ENCODE measurements at places on chromosomes 7 and 10.

DNA sequence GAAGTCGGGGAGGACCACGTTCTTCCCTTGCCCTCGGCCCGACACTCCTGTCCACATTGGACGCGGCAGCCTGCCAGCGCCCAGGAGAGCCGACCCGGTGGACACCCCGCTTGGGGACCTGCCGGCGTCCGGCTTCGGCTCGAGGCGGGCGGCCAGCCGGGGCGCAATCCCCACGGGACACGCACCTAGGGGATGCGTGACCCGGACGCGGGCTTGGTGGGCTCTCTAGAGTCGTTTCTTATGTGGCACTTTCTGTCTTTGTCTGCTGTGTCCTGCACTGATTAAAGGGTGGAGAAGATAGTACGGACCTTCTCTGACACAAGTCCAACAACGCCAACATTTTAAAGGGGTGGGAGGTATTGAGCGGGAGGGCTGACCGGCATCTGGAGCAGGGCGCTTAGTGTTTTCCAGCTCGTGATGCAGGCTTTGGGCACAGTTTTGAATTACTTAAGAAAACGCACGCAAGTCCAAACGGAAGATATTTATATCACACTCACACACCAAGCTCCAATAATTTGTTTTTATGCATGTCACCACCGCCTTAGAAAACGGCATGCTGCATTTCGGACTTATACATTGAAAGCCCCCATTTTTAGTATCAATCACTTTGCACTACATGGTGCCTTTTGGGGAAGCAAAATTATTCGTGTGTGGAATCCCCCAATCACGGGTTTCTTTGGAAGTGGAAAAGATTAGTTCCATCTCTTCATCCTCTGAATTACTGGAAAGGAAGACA lies 3.9 kb upstream of the SPAG6 start:
- DNase-seq = no peak

- no peak for DNase-seq
Observed at GRCh38 chr10:27192284-27192683, 37.1 kb downstream of the MASTL start.

GRCh38 chr10:106565546-106565945 lies 599.0 kb downstream of the SORCS1 start:
- no peak for DNase-seq

GRCh38 chr10:95539560-95540284 lies 21.4 kb downstream of the SORBS1 start:
- DNase-seq = no peak

DNA sequence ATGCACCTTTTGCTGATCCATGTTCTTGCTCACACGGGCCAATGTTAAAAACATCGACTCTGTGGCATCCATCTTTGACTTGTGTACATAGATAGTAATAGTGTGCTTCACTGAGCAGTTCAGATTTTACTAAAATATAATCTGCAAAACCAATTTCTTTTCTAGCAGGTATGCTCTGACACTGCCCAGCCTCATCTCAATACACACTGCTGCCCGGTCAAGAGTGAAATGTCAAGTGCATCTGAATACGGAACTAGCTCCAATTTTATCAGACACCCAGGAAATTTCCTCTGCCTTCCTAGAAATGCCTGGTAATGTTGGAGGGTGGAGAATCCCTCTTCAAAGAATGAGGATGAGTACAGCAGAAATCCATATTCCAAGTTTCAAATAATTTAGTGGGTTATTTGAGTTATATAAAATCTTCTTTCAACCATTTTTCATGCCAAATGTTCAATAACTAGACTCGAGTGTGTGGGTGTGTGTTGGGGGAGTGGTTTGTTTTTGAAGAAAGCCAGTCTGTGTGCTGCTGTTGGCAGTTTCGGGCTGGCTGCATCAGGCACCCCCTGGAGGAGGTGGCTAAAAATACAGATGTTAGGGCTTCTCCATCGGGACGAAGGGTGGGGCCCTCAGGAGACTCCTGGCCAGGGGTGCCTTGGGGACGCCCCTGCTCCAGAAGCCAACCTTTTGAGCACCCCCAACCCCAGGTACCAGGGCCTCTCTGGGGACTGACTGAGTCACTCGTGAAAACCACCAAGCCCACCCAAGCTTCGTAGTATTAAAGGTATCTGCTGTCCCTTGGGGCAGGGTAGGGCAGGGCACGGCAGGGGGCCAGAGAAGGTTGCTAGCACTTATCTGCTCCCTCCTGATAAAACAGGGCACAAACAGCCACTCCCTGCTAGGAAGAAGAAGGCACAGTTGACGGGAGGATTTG lies 15.4 kb downstream of the CTBP2 start:
- DNase-seq = no peak

DNA sequence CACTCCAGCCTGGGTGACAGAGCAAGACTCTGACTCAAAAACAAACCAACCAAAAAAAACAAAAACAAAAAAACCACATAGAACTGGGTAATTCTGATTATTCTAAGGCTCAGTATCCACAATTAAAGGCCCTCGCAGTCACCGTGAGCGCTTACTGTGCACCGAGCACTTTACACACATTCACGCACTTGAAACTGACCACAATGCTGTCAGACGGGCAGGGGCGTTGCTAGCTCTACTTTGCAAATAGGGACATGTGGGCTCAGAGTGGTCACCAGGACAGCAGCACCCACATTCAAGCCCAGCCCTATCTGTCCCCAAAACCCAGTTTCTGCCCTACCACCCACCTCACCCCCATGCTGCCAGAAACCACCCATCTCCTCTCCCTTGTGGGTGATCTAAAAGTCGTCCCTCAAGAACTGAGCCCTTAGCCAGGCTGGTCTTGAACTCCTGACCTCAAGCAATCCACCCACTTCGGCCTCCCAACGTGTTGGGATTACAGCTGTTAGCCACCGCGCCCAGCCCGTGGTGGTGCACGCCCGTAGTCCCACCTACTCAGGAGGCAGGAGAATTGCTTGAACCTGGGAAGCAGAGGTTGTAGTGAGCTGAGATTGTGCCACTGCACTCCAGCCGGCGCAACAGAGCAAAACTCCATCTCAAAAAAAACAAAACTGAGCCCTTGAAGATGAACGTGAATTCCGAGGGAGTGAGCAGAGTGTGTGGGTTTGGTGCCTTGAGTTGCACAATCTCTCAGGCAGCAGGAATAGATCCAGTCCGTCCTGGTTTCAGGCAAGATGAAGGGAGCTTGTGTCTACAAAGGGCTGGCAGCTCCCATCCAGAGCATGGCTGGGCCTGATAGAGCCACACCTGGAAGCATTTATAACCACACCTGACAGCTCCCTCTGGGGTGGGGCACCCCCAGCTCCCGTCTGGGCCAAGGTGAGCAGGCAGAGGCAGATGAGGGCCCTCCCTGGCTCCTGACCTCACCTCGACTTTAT lies 5.4 kb upstream of the HSPB1 start:
- DNase-seq = no peak
